ENCODE measurements at places on chromosomes 1 and 21.

DNA sequence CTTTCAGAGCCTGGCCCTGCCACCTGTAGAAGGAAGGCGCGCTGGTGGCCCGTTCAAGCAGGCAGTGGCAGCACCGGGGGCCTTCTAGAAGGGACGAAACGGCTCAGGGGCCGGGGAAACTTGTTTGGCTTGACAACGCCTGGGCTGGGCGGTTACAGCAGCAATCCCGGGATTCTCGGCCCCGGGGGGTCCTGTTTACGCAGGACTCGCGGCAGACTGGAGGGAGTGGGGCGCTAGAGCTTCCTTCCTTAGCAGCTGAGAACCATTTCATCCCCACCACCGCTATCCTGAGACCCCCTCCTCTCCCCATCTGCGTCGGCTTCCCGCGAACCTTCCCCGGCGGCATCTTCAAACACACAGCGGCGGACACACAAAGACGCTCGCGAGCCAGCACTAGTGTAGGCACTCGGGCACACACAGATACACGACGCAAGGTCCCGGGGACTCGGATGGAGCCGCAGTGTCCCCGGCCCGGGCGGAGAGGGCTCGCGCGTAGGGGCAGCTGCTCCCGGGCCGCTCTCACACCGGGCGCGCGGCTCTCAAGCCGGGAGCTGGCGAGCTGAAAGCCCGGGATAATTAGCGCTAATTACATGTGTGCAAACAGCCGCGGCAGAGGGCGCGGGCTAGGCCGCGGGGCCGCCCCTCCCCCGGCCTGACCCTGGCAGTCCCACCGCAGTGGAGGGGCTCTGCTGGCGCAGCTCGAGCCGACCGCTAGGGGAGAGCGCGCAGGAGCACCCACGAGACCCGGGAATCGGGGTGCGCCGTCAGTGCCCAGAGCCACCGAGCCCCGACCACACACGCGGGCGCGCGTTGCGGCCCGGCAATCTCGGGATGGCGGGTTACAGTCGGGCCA is 271.4 kb downstream of the FOXD2 start:
- no peak for DNase-seq

DNA sequence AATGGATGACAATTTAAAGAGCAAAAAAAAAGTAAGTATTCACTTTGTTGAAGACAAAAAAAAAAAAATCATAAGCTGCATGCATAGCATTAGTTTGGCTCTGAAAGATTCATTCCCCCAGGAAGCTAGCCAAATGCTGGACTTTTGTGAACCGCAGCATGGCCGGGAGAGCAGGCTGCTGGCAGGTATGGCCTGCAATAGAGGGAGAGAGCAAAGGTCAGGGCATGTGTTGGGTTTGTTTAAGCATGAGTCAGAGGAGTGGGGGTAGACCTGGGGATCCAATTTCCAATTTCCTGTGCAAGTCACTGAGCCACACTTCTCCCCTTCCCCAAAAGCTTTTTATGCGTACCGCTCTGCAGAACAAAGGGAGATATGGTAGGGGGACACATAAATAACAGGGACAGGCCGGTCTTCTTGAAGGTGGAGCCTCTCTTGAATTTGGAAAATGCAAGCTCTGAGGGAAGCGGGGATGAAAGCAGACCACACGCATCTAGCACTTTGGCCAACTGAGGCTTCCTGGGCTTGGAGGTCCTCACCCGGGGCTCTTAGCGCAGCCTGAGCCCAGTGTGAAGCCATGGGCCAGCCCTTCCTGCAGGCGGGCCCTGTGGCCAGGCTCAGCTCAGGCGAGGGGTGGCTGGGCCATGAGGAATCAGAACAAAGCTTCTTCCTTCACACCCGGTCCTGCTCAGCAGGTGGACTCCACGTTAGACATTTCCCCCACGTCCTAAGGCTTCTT is 171.1 kb downstream of the TOMM20 start:
- no peak for DNase-seq

GRCh38 chr1:241644259-241644658 is 4.1 kb upstream of the CHML start:
- DNase-seq = no peak

DNA sequence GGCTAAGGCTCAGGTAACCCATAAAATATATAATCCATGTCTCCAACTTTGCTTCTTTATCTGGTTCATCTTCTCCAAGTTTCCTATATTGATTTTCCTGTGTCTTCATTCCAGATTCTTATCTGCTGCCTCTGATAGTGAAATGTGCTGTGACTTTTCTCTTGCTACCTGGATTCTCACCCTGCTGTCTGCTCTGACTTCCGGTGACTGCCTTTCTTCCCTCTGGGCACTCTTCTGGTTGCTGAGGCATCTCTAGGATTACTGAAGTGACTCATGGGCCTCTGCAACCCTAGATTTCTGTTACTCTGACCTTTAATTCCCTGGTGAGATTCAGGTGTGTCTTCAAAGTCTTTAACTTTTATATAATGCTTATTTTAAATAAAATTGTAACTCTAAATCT is 46.9 kb downstream of the GIPC2 start:
- no peak for DNase-seq

DNA sequence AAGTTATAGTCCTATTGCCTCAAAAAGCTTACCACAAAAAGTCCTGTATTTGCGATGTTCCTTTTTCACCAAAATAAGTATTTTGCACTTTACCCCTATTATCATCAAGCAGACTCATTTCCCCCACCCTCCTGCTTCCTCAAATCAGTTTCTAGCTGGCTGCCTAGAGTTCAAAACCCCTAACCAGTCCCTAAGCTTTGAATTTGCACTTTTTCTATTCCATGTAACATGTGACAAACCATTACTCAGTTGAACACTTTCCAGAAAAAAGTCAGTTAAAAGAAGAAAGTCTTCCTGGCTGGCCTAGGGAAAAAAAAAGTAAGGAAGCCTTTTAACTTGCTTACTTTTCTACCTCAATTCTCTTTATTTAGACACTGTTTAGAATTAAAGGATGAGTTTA is 8.2 kb downstream of the CEP170 start:
- no peak for DNase-seq

- no peak for DNase-seq
Observed at GRCh38 chr1:78471890-78472620, 18.7 kb upstream of the PTGFR start.

GRCh38 chr1:115322631-115323030 is 15.4 kb downstream of the NGF start:
- DNase-seq = no peak

DNA sequence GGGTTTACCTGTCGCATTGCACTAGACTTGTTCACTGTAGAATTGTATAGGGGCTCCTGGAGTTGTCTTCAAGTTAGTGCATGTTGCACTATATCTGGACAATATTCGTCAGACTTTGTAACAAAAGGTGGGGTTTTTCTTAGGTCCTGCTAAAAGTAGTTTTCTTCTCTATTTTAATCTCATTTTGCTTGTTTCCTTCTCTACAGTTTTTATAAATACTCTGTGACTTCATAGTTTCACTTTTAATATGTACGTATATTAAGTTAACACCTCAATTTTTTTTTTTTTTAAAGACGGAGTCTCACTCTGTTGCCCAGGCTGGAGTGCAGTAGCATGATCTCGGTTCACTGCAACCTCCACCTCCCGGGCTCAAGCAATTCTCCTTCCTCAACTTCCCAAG is 26.5 kb upstream of the MRPS6 start:
- no peak for DNase-seq

DNA sequence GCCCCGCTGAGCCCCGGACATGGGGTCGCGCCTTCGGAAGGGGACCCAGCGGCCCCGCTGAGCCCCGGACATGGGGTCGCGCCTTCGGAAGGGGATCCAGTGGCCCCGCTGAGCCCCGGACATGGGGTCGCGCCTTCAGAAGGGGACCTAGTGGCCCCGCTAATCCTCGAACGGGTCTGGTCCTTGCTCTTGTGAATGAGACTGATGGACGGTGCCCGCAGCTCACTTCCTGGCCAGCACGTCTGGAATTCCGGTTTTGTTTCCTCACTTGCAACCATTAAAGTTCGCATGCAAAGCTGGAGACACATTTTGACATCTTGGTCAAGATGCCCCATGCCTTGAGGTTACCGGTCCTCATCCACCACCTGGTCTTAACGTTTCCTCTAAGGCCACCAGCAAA is 5.6 kb downstream of the WRAP73 start:
- DNase-seq = no peak

GRCh38 chr1:195019385-195019784 is 1588.9 kb downstream of the KCNT2 start:
- no peak for DNase-seq

- DNase-seq = no peak
Observed at GRCh38 chr21:33198346-33199099, 31.2 kb upstream of the IFNAR2 start.

- DNase-seq = no peak
Observed at GRCh38 chr1:9440763-9441194, 98.5 kb upstream of the SLC25A33 start.

DNA sequence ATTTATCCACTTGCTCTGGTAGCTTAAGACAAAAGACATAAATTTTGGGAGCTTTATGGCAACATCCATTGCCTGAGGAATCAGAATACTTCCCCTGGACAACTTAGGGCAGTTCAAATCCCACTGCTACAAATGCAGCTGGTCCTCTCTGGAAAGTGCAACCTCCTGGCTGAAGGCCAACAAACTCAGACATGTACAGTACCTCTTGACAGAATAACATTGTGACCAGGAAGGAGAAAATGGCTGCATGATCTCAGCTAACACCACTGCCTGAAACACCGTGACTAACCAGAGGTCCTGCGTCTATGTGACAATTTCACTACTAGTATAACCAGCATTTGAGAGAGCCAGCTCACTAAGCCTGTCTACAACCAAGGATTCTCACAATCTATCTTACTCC is 218.9 kb downstream of the CRB1 start:
- no peak for DNase-seq

DNA sequence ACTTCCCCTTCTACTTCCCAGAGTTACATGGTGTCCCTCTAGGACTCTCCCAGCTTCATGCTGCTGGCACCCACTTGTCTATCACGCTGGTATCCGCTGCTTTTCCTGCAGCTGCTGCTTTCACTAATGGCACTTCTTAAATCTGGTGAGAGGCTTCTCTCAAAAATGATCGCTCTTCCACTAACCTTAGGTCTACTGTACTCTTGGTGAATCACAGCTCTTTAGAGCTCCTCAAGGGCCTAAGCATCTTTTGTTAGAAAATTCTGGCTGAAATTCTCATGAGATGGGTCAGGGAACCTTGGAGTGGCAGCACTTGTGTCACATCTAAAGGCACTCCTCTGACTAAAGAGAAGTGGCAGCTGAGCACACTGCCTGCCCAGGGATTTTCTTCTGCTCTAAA is 32.1 kb downstream of the ZMYND12 start:
- DNase-seq = no peak

- DNase-seq = no peak
Observed at GRCh38 chr1:221620437-221621384, 121.2 kb downstream of the DUSP10 start.

GRCh38 chr1:63148825-63149645 is 173.3 kb upstream of the FOXD3 start:
- peak; percentile 9 for DNase-seq

- no peak for DNase-seq
Observed at GRCh38 chr1:26278724-26279455, 996 bp upstream of the SH3BGRL3 start.

GRCh38 chr1:186188004-186188539 is 187.0 kb downstream of the TPR start:
- DNase-seq = no peak

DNA sequence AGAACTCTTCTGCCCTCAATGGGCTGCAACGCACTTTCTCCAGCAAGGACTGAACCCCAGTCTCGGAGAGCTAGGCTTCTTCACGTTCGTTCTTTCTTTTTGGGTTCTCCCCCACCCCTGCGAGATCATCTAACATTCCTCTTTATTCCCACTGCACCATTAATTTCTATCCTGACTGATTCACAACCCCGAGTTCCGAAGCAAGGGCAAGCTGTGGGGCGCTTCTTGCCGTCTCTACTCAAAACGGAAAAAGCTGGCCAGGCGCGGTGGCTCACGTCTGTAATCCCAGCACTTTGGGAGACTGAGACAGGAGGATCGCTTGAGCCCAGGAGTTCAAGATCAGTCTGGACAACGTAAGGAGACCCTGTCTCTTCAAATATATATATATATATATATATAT is 37.4 kb upstream of the BTG2 start:
- no peak for DNase-seq

DNA sequence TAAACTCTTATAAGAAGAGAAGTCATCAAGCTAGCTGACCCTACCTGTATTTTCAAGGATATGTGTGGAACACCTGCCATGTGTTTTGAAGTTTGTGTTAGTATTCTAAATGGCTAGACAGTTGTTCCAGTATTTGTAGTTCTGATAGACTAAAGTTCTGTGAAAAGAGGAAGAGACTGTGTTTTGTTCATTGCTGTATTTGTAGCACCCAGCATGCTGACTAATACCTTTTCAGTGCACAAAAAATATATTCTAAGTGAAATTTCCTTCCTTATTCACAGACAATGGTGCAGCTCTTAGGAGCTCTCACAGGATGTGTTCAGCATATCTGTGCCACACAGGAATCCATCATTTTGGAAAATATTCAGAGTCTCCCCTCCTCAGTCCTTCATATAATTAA is 8.2 kb upstream of the METTL18 start:
- no peak for DNase-seq

DNA sequence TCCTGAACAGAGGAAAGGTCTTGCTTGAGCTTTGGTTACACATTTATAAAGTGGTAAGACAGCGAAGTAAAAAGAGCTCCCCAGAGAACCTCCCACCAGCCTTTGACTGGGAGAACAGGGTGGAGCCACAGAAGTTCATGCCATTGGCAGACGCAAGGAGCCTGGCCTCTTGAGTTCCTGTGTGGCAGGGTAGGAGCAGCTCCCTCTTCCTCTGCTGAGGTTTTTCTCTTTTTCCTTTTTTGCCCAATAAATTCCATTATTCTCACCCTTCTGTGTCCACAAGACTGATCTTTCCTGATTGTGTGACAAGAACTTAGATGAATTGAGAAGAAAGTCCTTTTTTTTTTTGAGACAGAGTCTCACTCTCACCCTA is 4.3 kb downstream of the THEM4 start:
- no peak for DNase-seq

- DNase-seq = no peak
Observed at GRCh38 chr1:157439302-157439954, 112.9 kb downstream of the FCRL5 start.

DNA sequence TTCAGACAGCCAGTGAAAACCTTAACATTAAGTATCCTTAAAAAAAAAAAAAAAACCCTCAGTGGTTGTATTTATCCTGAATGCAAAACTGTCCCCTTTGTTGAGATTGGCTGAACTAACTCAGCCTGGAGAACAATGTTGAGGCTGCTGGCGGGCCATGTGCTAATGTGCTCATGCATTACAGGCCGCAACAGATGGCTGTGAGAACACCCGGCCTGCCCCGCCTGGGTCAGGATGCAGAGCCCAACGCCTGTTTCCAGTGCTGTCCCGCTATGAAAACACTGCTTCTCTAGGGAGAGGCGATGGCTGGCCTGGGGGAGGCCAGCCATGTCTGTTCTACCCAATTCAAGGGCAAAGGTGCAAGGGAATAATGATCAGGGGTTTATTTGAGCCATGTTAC is 13.8 kb downstream of the OLIG2 start:
- no peak for DNase-seq

DNA sequence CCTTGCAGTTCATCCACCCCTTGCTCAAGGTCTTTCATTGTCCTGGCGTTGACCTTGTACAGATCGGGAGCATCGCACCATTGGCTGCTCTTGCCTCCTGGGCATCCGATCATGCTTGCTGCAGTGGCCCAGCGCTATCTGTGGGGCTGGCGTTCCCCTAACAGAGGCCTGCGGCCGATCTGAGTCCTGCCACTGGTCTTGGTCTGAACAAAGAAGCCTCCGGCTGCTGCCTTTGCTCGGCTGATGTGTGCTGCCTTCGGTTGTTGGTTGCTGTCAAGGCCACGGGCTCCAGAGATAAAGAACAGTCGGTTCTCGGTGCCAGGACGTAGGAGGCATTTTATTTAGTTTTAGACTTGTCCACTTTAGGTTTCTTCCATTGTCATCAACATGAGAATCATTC is 39.0 kb downstream of the PCNT start:
- DNase-seq = no peak
